ENCODE measurements at places on chromosomes 5 and 9.

- DNase-seq = no peak
Observed at GRCh38 chr5:3031733-3032378, 280.4 kb upstream of the IRX2 start.

DNA sequence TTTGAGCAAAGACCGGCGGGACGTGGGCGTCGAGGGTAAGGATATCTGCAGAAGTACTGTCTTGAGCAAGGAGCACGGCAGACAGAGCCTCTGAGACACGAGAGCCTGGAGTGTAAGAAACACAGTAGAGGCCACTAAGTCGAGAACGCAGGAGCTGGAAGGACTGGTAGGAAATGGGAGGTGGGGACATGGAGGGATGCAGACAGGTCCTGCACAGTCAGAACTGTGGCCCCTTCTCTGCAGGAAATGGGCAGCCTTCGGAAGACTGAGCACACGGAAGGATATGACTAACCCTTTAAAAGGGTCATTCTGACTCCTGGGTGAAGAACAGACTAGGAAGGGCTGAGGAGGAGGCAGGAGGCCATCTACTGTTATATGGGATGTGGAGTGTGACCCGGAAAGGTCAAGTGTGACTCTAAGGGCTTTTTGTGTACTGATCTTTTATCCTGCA lies 1.4 kb upstream of the CAMSAP1 start:
- no peak for DNase-seq

DNA sequence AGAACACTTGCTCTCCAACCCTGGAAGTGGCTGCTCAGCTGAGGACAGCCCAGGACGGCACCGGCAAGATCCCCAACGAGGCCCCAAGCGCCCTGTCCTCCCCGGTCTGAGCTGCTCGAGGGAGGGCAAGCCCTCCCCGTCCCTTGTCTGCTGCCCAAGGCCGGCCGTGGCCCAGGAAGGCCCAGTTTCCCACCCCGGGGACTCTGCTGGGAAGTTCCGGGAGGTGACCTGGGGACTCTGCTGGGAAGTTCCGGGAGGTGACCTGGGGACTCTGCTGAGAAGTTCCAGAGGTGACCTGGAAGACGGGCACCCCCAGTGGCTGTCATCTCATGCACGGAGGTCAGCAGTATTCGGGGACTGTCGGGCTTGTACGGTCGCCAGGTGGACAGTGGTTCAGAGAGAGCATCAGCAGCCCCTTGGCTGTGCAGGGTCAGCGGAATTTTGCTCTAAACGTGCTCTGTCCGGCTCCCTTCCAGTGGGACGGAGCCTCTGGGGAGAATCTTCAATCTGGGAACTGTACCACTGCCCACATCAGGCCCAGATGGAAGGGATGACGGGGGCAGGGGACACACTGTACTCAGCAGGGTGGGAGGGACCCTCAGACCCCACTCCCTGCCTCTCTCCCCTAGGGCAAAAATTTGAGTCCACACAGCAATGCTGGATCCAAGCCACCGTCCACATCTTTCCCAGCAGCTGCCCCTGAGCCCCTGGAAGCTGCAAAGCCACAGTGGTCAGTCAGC lies 7.2 kb downstream of the NACC2 start:
- no peak for DNase-seq

DNA sequence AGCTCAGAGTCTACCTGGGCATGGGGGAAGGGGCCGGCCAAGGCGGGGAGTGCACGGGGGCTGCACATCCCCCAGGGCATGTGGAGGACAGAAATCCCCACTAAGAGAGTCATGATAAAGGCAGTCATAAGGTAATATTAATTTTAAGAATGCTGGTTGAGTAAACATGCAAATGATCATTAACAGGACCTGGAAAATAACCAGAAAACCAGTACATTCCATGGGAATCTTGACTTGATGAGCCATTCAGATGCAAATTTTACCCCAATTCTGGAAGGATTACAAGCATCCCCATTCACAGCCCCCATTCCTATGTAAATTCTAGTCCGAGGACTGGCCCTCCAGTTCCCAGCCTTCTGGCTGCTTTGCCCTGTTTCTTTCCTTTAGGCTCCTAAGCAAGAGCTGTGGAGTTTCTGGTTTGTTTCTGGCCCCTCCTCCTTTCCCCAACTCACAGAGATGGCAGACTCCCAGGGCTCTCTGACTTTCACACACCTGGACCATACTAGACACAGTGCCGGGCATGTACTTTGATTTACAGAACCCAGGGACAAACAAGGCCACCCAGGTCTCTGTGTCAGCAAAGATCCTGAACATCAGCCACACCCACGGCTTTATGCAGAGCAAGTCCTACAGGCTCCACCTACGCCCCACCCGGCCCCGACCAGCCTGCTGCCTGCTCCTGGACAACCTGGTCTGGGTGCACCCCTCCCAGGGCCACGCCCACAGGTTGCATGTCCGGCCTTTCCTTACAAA lies 62.7 kb downstream of the SEMA4D start:
- peak; percentile 89 for DNase-seq

- DNase-seq = peak; percentile 49
Observed at GRCh38 chr5:171494452-171495121, 75.1 kb downstream of the FGF18 start.

- DNase-seq = no peak
Observed at GRCh38 chr5:171074747-171075146, 212.9 kb downstream of the RANBP17 start.

GRCh38 chr9:71096421-71097108 lies 24.9 kb downstream of the TRPM3 start:
- DNase-seq = peak; percentile 49

- DNase-seq = no peak
Observed at GRCh38 chr5:11126844-11127243, 365.8 kb upstream of the DAP start.

- DNase-seq = peak; percentile 62
Observed at GRCh38 chr5:173192561-173192960, 42.4 kb downstream of the NKX2-5 start.

- no peak for DNase-seq
Observed at GRCh38 chr5:178785999-178786398, 55.5 kb upstream of the ZNF354A start.

DNA sequence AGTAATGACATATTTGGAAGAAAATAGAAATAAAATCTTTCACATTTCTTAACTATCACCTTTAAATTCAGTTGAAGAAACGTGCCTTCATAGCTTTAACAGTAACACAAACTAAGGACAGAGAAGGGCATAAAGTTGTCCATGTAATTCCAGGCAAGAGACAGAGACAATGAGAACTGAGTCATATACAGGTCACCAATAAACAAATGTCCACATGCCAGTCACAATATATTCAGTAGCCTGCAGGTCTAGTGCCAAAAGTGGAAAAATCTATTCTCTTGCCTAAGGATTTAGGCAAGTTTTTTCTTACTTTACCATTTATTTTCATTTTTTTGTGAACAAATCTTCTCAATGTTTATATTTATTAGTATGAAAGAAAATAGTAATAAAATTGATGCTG lies 1711.5 kb upstream of the NUDT12 start:
- DNase-seq = no peak

DNA sequence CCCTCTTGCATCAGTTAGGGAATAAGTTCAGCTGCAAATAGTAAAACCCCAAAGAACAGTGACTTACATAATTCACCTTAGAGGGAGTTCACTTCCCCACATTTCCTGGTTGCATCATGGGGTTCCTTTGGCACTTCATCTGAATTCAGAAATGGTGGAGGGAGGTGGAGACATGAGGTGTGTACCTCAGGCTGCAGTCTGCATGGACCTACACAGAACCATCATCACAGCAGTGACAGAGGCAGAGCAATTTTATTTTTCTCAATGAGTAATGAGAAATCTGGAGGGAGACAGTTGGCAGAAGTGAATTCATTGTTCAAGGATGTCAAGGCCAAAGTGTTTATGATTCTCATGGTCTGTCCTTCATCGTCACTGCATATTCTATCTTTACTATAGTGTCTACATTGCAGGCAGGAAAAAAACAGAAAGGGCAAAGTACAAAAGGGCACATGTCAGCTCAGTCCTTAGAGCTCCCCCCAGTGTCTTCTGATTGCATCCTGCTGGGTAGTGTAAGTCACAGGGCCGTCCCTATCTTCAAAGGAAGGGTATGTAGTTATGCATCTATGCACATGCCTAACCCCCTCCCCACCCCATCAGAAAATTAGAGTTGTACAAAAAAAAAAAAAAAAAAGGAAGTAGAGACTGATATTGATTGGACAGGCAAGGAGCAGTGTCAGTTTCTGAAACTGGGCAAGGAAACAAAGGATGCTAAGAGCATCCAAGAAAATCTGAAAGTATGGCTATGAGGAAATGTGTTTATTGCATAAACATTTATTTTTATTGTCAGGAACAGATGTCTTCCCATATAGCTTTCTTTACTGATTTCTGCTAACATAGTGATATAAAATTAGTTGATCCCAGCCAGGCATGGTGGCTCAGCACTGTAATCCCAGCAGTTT lies 132.7 kb upstream of the APC start:
- DNase-seq = peak; percentile 71

- DNase-seq = no peak
Observed at GRCh38 chr5:6868575-6869215, 155.5 kb downstream of the TENT4A start.

DNA sequence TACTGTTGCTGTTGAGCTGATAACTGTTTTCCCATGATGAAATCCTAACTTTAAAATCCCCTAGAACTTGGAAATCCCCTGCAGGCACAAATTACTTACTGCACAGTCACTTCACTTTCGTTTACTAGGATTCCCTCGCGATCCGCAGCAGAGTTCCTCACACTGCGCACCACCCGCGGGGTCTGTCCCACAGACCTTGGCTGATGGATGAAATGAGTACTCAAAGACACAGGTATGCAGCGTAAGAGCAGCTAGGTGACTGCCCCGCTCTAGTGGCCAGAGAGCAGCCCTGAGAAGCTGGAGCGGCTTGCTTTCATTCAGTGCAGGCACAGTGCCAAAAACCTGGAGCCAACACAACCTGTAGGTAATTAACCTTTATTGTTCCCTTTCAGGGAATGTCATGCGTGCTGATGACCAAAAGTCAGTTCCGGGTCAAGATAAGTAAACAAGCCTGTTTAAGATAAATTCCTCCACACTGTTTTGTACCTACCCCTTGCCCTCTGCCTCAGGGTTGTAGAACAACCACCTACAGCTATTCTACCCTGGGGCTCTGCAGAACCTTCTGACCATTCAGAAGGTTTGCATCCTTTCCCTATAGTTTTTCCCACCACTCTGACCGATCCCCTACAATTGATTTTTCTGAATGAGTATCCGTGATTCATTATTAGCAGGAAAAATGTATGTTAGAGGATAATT lies 191.2 kb downstream of the CDH9 start:
- peak; percentile 5 for DNase-seq

- DNase-seq = no peak
Observed at GRCh38 chr5:58069846-58070245, 390.0 kb downstream of the PLK2 start.

- DNase-seq = peak; percentile 88
Observed at GRCh38 chr5:139262742-139263445, 30.6 kb upstream of the MATR3 start.

- DNase-seq = no peak
Observed at GRCh38 chr9:89548071-89548638, 50.2 kb upstream of the SEMA4D start.

GRCh38 chr5:82106756-82107155 lies 134.9 kb downstream of the ATG10 start:
- no peak for DNase-seq

GRCh38 chr9:135969064-135969683 lies 8.0 kb upstream of the UBAC1 start:
- no peak for DNase-seq

- DNase-seq = no peak
Observed at GRCh38 chr5:88760527-88760926, 122.5 kb downstream of the MEF2C start.

- no peak for DNase-seq
Observed at GRCh38 chr9:132828201-132828770, 49.8 kb downstream of the AK8 start.

GRCh38 chr5:128276537-128277216 lies 193.1 kb downstream of the SLC12A2 start:
- DNase-seq = no peak

GRCh38 chr5:6448622-6449464 lies at the start of gene UBE2QL1:
UBE2QL1 (plus strand) TSS chr5:6448859; CDS start chr5:6448894, 35 bp downstream.
- DNase-seq = no peak

DNA sequence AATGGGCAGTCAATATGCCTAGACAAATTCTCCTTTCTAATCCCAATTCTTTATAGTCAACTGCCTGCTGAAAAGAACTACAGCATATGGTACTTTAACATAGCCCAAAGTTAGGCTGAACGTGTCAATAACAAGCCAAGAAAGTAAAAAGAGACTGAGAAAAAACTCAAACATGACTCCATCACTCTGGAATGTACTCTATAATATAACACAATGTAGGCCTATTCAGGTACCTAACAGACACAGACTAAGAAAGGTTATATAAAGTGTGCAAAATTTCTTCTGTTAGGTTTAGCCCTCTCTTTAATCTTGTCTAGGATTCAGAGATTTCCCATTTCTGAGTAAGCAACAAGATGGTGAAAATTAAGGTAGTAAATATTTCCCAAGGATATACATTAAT lies 209.7 kb upstream of the PRR16 start:
- DNase-seq = no peak

GRCh38 chr9:70564468-70565335 lies 150.2 kb upstream of the KLF9 start:
- DNase-seq = no peak

- DNase-seq = no peak
Observed at GRCh38 chr5:82812575-82812974, 264.6 kb downstream of the TMEM167A start.

- no peak for DNase-seq
Observed at GRCh38 chr9:121921444-121921843, 171.7 kb downstream of the TTLL11 start.

- DNase-seq = no peak
Observed at GRCh38 chr5:74192606-74193299, 447.8 kb downstream of the ENC1 start.

GRCh38 chr9:90027296-90027790 lies 422.5 kb downstream of the GADD45G start:
- DNase-seq = no peak

DNA sequence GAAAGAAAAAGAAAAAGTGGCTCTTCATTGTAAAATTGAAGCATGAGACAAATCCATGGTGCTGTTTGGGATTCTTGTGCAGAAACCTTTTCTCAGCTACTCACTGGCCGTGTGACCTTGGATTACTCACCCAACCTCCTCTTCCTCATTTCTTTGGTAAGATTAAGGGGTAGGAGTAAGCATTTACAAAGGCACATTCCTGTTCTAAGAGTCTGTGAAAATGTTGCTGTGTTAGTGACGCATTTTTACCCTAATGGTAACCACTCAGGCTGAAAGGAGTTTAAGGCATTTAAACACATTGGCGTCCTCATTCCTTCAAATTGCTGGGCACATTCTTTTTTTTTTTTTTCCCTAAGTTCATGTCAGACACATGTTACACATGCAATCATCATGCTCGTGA lies 4.3 kb downstream of the RAI14 start:
- no peak for DNase-seq

GRCh38 chr5:38879078-38879460 lies 33.3 kb downstream of the OSMR start:
- DNase-seq = no peak

DNA sequence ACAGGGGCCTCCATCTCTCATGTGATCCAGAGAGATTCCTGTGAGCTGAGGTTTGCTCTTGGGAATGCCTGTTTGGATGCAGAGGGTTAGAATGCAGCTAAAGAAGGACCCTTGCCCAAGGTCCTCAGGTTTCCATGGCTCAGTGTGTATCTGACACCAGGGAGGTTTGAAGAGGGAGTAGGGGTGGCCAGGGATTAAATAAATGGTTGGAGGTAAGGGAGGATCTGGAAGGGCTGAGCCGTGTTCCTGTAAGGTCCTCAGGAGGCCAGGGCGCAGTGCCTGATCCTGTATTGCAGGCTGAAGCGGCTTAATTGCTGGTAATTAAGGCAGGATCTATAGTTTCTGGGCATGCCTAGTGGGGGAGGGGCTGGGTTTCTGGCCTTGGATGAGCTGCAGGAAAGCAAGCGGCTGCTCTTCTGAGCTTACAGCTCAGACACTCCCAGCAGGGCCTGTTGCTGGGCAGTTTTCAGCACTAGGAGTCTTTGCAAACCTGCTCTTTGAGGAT lies 41.5 kb upstream of the MAP1B start:
- DNase-seq = peak; percentile 54

Measured in SW480 (cell line).